ENCODE measurements at places on chromosomes 6 and 20.

DNA sequence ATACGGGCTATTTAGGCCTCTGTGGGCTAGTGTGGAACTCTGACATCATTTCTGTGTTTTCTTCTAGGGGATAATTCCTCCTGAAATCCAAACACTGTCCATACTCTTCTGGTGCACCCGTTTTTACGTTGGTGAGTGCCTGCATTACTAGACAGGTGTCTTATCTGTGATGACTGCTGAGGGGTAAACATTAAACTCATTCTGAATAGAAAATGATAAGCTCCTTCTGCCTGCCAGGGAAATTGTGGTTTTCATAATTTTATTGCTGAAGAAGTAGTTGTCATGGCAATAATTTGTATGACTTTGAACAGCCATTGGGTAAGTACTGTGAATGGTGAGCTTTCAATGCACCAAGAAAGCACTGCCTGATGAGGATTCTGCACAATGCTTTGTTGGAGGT is 705.6 kb downstream of the UTRN start:
- no peak for DNase-seq

DNA sequence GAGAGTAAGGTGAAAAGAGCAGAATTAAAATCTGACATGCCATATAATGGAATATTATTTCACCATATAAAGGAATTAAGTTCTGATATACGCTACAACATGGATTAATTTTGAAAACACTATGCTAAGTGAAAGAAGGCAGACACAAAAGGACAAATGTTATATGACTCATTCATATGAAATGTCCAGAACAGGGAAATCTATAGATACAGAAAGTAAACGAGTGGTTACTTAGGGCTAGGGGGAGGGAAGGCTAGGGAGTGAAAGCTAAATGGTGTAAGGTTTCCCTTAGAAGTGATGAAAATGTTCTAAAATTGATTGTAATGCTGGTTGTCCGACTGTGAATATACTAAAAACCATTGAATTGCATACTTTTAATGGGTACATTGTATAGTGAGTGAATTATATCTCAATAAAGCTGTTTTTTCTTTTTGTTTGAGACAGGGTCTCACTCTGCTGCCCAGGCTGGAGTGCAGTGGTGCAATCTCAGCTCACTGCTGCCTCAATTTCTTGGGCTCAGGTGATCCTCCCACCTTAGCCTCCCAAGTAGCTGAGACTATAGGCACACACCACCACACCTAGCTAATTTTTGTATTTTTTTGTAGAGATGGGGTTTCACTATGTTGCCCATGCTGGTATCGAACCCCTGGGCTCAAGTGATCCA is 8.2 kb downstream of the PRPH2 start:
- DNase-seq = no peak

- no peak for DNase-seq
Measured at GRCh38 chr6:105193647-105194046, 13.8 kb upstream of the POPDC3 start.

- DNase-seq = no peak
Measured at GRCh38 chr6:144336900-144337299, 51.8 kb downstream of the UTRN start.

DNA sequence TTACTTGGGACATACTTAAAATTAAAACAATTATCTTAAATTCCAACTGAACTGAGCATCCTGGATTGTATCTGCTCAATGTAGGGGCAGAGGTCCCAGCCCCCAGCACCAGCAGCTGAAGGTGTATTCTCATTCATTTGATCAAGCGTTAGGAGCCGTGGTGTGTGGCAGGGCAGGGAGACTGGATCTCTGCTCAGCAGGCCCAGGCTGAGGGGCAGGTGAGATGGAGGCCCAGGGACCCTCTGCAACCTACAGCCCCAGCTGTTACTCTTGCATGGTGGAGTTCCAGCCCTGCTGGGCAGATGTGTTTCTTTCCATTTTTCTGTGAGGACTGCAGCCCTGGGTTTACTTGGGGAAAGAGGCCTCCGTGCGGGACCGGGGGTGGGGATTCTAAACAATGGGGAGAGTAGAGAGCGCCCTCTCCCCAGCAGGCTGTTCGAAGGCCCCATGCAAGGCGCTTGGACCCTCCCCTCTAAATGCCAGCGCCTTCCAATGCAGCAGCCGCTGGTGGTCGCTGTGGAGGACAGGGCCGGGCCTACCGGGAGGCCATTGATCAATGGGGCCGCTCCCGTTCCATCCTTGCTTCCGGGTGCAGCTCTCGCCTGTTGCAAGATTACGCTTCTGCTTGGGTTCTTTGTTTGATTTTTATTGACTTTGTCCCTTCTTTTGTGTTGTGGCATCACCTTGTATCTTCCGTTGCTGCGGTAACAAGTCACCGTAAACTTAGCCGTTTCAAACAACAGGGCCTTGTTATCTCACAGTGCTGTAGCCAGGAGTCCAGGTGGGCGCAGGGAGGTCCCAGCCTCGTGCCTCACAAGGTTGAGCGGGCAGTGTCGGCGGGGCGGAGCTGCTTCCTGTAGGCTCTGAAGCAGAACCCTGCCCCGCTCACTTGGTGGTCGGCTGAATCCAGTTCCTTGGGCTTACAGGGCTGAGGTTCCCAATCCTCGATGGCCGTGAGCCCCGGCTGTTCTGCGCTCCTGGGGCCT is 134.8 kb upstream of the PHACTR3 start:
- no peak for DNase-seq

DNA sequence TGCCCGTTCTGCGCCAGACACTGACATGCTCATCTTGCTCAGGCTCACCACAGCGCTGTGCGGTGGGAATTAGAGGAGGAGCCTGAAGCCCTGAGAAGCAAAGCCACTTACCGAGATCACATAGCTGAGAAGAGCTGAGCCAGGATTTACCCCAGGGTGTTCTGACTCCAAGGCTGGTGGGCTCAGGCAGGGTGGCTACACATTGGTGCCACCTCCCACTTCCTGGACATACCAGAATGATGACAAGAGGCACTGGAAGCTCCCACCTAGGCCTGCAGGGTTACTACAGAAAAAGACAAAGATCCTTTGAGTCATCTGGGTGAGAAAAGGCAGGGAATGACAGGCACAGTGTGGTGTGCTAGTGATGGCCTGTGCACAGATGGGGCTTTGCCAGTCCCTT is 24.4 kb upstream of the FKBP1A start:
- no peak for DNase-seq

DNA sequence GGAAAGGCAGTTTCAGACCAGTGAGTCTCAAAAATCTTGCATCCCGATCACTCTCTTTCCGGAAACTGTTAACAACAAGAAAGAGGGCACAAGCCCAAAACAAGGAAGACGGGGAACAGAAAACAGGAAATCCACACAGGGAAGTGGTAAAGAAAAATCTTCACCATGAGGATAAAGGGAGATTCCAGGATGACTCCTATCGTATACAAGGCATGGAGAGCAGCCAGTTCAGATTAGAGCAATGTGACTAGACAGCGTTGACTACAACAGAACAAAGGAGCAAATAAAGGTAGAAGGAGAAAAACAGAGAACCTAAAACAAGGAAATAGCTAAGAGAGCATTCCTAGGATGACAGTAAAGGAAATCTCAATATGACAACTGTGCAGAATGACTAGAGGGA is 26.5 kb downstream of the VNN1 start:
- DNase-seq = no peak

DNA sequence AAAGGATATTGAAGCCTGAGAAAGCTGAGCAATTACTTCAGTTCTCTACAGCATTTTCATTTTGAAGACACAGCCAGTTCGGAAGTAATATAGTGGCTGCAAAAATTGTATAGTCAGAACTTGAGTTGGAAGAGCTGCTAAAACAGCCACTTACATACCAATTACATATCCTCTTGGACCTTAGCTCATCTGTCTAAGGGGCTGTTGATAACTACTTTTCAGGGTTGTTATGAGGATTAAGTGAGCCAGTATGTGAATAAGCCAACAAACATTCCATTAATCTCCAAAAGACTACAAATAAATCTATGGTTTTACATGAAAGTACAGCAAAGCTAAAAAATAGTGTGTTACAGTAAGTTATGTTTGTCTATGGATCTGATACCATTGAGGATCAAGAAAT is 59.7 kb downstream of the TMEM200A start:
- DNase-seq = no peak

- no peak for DNase-seq
Measured at GRCh38 chr6:126530775-126531174, 190.9 kb downstream of the CENPW start.

GRCh38 chr20:51423290-51423667 is 119.2 kb downstream of the NFATC2 start:
- DNase-seq = no peak

GRCh38 chr20:2273634-2274302 is 22.0 kb upstream of the TGM3 start:
- DNase-seq = no peak

DNA sequence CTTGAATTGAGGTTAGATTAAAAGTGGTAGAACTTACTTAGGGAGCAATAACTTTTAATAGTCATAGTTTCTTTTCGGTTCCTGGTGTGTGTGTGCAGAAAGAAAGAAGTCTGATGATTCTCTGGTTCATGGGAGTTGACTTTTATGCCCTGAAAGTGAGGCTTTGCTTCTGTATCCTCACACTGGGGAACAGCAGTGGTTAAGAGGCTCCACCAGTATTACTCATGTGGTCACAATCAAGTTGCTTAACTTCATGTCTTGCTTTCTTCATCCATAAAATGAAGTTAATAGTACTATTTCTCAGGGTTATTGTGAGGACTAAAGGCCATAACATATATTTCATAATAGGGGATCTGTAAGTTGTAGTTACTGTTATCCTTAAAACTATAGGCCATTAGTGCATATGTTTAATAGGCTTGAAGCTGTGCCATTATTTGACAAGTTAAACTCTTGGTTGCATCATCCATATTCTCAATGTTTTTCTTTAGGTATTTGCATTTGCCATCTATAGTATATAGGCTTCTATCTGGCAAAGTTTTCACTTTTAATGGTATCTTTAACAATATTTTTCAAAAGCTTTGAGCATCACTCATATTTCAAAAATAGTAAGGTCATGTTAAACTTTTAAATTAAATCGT is 262.4 kb downstream of the PLCB1 start:
- DNase-seq = no peak

DNA sequence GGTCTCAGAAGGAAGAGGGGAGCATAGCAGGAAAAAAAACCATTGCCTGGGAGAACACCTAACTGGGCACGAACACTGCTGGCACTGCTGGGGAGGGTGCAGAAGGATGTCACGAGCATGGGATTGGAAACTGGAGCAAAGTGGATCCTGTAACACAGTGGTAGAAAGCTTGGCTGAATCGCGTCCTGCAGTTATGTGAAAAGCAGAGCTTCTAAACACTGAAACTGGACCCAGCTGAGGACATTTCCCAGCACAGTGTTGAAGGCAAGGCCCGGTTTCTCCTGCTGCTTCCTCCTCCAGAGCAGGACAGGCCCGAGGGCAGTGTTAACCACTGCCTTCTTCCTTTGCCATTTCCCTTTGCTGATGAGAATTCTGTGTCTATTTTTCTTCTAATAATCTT is 6.7 kb downstream of the APMAP start:
- DNase-seq = no peak

DNA sequence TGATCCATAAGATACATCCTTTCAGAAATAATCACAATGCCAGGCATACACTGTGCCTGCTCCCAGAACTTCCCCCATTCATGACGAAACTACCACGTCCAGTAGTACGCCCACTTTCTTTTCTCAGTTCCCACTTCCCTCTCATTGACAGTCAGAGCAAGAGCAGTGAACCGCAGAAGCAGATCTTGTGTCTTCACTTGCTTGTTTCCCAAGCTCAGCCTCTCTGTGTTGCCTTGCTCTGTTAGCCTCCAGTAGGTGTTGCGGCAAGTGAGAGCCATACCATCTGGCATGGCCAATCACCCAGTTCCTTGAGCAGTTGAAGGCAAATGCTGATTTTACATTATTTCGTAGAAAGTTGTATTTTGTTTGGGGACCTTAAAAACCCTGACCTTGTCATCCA is 11.7 kb downstream of the UST start:
- DNase-seq = no peak

DNA sequence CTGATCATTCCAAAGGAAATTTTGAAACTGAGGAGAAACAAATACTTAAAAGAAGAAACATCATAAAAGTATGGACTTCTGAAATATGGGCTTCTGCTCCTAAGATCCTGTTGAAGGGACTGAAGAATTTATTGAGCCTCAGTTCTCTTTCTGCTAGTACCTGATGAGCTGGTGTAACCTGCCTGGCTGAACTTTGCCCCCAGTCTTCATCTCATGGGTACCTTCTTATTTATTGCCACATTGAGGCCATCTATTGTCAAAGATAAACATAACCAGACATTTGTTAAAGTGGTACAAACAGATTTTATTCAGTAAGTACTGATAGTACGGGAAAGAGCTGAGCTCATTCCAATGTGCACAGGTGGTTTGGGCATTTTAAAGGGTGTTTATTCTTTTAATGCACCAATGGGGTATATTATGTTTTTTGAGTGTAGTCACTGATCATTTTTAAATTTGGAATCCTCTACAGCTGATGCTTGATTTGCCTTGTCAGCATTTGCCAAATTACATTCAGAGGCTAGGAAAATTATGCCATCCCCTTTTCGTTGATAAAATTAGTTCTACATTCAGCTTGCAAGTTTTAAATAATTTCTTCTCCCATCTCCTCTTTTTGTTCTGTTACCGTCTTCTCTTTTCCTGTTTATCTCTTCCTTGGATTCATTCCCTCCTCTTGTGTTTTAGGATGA is 118.2 kb downstream of the PRIM2 start:
- no peak for DNase-seq

- no peak for DNase-seq
Measured at GRCh38 chr6:192313-192664, 100.0 kb upstream of the DUSP22 start.

DNA sequence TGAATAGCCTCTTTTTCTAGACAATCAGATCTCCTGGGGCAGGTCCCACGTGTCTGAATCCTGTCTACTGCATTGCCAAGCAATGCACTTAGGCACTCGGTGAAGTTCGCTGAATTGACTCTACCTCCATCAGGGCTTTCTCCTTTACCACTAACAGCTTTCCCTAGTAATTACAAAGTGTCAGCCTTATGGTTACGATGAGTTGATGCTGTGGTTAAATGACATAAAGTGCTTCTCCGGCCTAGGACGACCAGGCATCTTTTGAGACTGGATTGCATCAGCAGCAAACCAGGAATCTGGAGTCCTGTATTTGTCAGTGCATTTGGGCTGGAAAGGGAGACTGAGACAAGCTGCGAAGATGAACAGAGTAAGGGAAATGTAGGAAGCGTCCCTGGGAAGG is 21.5 kb downstream of the NOX3 start:
- DNase-seq = no peak
